ENCODE measurements at places on chromosomes 5 and 9. TPM values are rescaled to one million over a fixed set of nuclear protein-coding genes. Genes with fewer than 3 reads are reported as not detected.

DNA sequence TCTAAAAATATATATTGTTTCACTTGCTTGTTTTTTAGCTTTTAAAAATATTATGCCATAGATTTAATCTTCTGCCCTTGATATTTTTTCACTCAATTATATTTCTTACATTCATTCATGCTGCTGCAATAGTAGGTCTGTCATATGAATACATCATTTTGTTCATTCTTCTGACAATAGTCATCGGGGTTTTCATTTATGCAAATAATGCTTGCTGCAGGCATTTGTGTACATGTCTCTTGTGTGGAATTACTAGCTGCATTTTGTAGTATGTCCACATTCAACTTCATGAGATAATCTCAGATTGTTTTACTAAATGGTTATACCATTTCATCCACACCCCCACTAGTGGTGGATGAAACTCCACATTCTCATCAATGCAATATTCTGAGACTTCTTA, 5.3 kb upstream of the PLPP1 start:
- no peak for DNase-seq

PLAC8L1 gene
- 0.52 TPM for total RNA-seq

- no peak for DNase-seq
Observed at GRCh38 chr5:89105836-89106235, 222.9 kb upstream of the MEF2C start.

DNA sequence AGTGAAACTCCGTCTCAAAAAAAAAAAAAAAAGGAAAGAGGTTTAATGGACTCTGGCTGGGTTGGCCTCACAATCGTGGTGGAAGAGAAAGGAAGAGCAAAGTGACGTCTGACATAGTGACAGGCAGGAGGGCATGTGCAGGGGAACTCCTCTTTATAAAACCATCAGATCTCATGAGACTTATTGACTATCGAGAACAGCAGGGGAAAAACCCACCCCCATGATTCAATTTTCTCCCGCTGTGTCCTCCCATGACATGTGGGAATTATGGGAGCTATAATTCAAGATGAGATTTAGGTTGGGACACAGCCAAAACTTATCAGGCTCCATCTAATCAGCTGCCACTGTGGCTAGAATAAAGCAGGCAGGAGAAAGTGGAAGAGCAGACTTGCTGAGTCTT, 610.4 kb upstream of the NUDT12 start:
- DNase-seq: no peak

- no peak for DNase-seq
Observed at GRCh38 chr5:11007269-11007870, 246.3 kb upstream of the DAP start.

DNA sequence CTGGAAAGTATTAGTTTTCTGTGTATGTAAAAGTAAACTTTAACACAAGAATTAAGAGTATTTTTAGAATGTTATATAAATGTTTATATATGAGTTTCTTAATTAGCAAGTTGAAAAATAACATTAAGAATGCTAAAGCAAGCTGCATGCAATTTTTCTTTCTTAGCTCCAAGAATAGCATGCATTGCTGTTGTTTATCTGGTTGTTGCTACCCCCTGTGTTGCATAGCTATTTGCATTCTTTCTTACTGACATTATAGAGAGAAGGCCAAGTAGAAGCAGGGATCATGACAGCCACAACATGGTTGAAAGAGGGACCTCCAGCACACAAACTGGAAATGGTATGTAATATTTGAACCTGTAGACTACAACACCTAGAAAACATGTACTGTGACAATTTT, 94.8 kb downstream of the ERCC6L2 start:
- DNase-seq: no peak

KIF20A gene
- total RNA-seq: 58.0 TPM

- peak; percentile 36 for DNase-seq
Observed at GRCh38 chr5:137613554-137614265, 114.6 kb upstream of the SPOCK1 start.

DNA sequence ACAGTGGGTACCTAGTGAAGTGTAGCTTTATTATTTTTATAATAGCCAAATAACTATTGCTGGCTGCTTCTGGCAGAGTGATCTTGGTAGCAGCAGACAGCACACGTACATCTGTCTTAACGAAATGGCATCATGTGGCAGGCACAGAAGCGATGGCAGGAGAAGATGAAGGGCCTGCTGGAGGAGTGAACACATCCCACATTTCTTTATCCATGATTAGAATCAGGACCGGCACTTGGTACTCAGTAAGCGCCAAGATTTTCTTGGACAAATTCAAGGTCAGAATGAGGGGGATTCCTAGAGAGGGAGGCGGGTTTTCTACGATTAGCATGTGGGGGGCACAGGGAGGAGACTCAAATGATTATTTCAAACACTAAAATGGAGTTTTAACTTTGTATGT, 23.0 kb upstream of the ZNF366 start:
- DNase-seq: no peak

GRCh38 chr5:74679966-74680365, 5.1 kb upstream of the HEXB start:
- no peak for DNase-seq

TSLP gene
- total RNA-seq: 0.27 TPM

ARHGEF37 gene
- 1.3 TPM for total RNA-seq

DNA sequence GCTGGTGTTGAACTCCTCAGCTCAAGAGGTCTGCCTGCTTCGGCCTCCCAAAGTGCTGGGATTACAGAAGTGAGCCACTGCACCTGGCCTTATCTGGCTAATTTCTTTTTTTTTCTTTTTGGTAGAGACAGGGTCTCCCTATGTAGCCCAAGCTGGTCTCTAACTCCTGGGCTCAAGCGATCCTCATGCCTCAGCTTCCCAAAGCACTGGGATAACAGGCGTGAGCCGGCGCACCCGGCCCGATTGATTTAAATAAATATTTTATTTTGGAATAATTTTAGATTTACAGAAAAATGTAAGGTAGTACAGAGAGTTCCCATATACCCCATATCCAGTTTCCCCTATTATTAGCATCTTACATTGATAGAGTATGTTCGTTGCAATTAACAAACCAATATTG, 155.0 kb upstream of the MVB12B start:
- no peak for DNase-seq

GRCh38 chr9:125893277-125893676, 146.1 kb downstream of the PBX3 start:
- DNase-seq: no peak

GRCh38 chr9:38134611-38135237, 65.7 kb upstream of the SHB start:
- DNase-seq: no peak

GRCh38 chr5:141706121-141706520, 24.1 kb upstream of the ARAP3 start:
- DNase-seq: no peak

- no peak for DNase-seq
Observed at GRCh38 chr5:173029499-173029921, 26.6 kb upstream of the CREBRF start.

DNA sequence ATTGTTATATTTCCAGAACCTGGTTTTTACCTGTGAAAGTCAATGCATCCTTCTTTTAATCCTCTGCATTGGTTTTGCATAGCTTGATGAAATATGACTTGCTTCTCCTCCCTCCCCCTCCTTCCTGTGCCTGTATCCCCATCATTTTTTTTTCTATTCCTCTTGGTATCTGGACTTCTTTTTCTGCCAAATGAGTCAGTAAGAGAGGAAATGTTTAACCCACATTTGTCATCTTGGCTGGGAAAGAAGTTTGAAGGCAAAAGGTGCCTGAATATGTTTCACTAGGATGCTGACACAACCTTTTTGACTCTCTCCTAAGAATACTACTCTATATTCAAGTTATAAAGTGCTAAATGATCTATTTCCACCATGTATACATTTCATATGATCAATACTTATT, 35.5 kb upstream of the CDKN2B start:
- DNase-seq: no peak

DNA sequence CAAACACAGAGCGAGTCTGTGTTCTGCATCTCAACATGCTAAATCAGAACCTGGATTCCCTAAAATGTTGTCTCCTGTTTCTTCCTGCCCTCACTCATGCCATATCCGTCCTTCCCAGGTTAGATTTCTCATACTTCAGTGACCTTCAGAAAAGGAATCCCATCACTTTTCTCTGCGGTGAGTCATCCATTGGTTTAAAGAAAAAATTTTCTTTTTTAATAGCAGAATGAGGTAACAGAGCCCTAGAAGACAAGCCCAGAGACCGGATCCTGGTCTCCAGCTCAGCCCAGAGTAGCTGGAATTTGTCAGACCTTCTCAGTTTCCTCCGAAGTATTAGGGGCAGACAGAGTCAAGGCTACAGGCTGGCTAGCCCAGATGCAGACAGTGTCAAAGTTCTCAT, 143.2 kb upstream of the DMRT1 start:
- no peak for DNase-seq

GFI1B gene
- 0.67 TPM for total RNA-seq

DNA sequence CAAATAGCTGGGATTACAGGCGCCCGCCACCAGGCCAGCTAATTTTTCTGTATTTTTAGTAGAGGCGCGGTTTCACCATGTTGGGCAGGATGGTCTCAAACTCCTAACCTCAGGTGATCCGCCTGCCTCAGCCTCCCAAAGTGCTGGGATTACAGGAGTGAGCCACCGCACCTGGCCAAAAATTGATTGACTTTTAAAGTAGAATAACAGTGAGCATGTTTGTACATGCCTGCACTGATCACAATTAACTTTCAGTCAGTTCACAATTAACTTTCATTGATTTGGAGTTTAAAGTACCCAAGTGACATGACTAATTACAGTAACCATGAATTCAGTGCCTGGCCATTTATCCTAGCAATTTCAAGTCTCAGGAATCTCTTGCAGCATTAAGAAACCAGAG, 61.3 kb downstream of the ANKH start:
- DNase-seq: no peak

GRCh38 chr5:73204332-73204731, 31.3 kb downstream of the TMEM174 start:
- DNase-seq: no peak

PPP3R2 gene
- total RNA-seq: not detected

DNA sequence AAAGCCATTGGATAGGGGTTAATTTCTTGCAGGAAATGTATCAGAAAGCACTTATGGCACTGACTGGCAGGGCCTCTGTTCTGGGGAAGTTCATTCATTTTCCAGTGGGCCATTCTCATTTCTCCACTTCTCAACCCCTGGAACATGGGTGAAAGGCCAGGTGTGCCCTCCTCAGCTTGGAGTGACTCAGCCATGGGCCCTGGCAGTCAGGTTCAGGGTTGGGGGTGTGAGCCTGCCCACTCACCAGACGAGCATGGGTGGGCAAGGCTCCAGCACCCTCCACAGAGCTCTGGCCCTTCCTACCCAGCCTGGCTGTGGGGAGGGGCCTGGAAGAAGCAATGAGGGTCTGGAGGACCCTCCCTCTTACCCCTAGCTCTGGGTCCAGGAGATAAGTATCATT, 174.4 kb downstream of the HSPA4 start:
- DNase-seq: peak; percentile 26

DNA sequence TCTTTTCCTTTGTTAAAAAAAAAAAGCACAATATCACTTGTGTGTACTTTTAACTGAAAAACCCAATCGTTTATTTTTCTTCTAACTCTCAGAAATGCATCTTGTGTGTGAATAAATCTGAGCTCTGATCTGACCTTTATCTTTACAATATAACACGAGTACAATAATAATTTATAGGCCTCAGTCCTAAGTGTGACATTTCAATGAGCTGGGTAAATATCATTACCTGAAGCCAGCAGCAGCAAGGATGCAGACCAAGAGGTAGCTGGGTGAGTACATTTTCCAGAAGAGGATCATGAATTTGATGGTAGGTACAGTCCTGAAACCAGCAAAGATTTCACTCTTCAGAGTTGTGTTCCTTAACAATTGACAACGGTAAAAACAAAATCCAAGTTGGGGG, 264.0 kb upstream of the KIF2A start:
- DNase-seq: no peak

GDF9 gene
- total RNA-seq: 0.33 TPM

GRCh38 chr5:93517828-93518227, 63.2 kb downstream of the NR2F1-AS1 start:
- DNase-seq: no peak

DNA sequence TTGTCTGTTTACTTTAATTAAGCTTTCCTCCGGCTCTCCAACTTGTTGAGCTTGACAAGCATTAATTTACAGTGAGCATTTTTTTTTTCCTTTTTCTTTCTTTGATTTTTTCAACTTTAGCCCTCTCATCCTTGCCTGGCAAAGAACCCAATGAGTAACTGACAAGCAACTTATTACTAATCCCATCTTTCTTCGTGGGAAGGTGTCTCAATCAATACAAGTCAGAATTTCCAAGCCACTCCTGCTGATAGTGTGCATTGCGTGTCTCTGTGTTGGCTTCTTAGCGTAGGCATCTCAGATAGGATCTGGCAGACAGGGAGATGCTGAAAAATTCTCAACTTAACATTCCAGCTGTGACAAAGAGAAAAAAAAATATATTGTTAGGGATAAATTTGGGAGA, 527.7 kb upstream of the WWC1 start:
- no peak for DNase-seq

GRCh38 chr5:60271517-60271916, 378.0 kb upstream of the PDE4D start:
- no peak for DNase-seq

GRCh38 chr5:141861194-141861593, 17.0 kb downstream of the PCDH1 start:
- DNase-seq: no peak

DNA sequence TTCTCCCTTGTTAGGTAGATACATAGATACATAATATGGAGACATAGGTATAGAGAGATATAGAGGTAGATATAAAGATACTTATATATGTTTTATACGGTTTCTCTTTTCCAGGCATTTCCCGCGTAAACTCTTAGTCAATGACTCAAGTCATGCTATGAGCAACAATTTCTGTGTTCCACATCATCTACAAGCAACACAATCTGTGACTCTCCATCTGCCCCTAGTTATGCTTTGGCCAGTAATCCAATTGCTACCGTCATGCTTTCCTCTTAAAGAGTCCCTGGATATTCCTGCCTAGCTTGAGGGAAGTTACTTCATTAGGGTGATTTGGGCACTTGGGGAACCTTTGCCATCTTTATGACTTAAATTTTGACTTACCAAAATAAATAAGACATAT, 129.0 kb upstream of the ADAMTS16 start:
- no peak for DNase-seq

- DNase-seq: no peak
Observed at GRCh38 chr5:176151281-176151680, 86.9 kb upstream of the SIMC1 start.

LRRC19 gene
- not detected for total RNA-seq

DNA sequence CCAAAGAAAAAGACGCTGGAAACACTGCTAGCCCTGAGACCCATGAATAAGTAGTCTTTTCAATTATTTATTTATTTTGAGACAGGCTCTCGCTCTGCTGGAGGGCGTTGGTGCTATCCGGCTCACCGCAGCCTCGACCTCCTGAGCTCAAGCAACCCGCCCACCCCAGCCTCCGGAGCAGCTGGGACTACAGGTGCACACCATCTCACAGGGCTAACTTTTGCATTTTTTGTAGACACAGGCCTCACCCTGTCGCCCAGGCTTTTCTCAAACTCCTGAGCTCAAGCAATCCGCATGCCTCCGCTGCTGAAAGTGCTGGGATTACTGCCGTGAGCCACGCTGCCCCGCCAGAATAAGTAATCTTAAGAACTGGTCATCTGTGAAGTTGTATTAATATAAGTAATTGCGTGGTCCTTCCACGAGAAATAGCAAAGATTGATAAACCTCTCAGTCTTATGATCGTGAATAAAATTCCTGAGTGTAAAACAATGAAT, 1.6 kb downstream of the ANXA2R start:
- DNase-seq: no peak

NSG2 gene
- not detected for total RNA-seq
